ENCODE measurements at places on chromosomes 2 and 18.

DNA sequence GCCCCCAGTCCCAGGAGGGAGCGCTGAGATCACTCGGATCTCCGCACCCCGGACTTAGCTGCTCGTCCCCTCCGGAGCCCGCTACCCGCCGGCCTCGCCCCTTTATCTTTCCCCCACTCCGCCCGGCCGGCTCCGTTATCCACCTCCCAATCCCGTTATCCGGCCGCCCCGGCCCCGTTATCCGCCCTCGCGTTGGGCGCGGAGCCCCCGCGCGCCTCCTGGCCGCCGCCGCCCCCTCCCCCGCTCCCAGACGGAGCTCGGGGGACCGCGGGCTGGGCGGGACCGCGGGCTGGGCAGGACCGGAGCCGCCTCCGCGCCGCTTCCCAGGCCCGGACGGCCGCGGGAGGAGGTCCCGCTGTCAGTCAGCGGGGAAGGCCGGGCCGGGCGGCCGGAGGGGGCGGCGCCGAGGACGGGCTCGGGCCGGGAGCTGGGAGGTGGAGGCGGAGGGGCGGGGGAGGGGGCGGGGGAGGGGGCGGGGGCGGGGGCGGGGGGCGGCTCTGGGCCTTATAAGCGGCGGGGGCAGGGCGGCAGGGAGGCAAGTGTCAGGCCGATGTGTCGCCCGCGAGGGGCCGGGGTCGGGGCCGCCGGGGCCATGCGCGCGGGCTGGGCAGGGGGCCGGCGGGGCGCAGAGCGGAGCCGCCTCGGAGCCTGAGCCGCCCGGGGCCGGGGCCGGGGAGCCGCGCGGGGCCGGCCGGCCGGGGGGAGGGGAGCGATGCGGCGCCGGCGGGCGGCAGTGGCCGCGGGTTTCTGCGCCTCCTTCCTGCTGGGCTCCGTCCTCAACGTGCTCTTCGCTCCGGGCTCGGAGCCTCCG is at the start of gene PKDCC:
Gene PKDCC (plus strand): TSS at position 534 of the 811 bp plus-strand sequence. CDS start 179 bp downstream, at position 713.
- no peak for DNase-seq

GRCh38 chr18:68826121-68826520 is 28.2 kb downstream of the CCDC102B start:
- no peak for DNase-seq

DNA sequence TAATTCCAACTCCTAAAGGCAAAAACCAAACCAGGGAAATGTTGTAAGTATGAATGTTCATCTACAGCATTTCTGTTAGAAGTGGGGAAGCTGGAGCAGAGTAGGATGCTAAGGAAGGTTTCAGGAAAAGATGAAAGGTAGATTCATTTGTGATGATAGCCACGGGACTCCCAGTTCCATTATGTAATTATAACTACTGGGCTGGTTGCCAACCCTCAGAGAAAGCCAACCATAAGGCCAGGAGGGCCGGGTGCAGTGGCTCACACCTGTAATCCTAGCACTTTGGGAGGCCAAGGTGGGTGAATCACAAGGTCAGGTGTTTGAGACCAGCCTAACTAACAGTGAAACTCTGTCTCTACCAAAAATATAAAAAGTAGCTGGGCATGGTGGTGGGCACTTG is 288.9 kb upstream of the ETAA1 start:
- no peak for DNase-seq

DNA sequence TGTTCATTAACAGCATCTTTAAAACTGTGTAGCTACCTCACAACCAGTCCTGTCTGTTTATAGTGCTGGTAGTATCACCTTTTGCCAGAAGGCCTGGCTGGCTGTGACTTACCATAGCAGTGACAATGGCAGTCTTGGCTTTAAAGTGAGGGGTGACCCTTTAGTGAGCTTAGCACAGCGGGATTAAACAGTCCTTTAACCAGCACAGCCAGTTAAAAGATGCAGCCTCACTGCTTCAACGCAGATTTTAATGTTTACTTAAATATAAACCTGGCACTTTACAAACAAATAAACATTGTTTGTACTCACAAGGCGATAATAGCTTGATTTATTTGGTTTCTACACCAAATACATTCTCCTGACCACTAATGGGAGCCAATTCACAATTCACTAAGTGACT is 7.0 kb downstream of the RRM2 start:
- no peak for DNase-seq

All from T-helper 1 cell (primary cell).